SK-N-SH (cell line): ENCODE measurements at places on chromosomes 7 and 10. TPM values are rescaled to one million over a fixed set of nuclear protein-coding genes. Genes with fewer than 3 reads are reported as not detected.

Gene PRPS1L1
- polyA plus RNA-seq = not detected in 2 replicates

Gene NPTX2
- 0.41 and 1.2 TPM in 2 replicates for polyA plus RNA-seq

Gene HTR7
- polyA plus RNA-seq = 0.16 and 0.24 TPM in 2 replicates

Gene CYP3A5
- 0.25 and 0.31 TPM in 2 replicates for polyA plus RNA-seq

Gene GSTK1
- polyA plus RNA-seq = 299 and 354 TPM in 2 replicates

DNA sequence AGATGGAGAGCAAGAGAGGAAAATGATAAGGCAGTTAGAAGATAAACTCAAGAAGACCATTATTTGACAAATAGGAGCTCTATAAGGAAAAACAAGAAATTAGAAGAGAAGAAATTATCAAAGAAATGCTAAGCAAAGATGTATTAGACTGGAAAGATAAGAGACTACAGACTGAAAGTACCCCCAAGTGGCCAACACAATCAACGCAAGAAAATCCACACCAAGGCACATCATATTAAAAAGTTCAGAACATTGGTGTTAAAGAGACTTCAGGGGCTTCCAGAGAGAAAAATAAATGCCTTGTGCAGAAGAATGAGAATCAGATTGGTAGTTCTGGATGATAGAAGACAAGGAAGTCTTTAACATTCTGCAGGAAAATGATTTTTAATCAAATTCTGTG is 46.0 kb downstream of the SH2D4B start:
- H3K27me3 ChIP-seq = no peaks in the 10 kb centered on the region
- H3K27ac ChIP-seq = no peak overlapping the region
- no peaks in the 10 kb centered on the region; the same call in 1 of the 2 replicates for H3K4me1 ChIP-seq
- no peak overlapping the region for H3K4me3 ChIP-seq

DNA sequence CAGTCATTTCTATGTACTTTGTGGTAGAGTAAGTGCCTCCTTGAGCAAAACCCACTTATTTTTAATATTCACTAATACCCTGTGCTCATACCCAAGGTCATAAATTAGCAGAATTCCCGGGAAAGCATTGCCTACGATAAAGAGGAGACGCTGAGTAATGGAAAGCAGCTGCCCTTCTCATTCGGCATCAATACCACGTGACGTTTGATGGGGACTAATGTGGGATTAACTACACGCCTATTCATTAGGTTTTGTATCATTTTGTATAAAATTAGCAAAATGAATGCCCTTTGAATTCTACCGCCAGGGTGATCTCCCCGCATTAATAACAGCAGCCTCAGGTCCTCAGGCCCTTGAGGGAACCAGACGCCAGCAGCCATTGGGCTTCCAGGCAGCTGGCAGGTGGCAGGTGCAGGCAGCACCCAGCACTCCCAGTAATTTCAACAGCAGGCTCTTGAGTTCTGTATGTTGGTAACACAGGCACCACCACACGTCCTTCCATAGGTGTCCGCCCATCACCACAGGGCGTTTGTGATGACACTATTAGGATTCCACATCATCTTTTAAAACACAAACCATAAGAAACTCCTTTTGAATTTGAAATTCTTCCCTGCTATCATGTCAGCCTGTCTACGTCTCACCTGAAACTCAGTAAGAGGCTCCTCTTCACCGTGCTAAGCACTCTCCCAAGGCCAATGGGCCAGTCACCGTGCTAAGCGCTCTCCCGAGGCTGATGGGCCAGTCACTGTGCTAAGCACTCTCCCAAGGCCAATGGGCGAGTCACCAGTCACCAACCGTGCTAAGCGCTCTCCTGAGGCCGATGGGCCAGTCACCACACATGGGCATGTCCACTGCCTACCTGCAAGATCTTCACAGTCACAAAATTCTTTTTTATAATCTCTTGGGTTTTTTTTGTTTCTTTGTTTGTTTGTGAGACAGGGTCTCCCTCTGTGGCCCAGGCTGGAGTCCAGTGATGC is 509.4 kb downstream of the PTPRN2 start:
- H3K36me3 ChIP-seq = no peaks in the 10 kb centered on the region
- no peaks in the 10 kb centered on the region for H3K4me1 ChIP-seq
- no peak overlapping the region for H3K27ac ChIP-seq

DNA sequence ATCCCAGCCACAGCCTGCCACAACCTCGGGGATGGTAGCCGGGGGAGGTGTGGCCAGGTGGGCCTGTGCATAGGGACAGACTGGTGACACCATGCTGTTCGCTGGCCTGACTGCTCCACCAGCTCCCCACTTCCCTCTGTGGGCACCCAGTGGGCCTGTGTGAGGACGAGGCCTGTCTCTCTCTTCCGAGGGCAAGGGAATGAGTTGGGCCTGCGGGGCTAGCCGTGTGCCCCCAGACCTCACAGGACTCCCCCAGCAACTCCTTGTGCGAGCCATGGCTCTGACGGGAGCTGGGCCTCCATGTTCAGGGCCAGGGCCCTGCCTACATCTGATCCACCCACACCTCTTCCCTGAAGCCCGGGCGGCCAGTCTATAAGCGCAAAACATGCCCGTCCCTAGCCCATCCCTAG is 40.5 kb downstream of the PWWP2B start:
- DNase-seq = no peak
- peaks cover 9% of the 10 kb centered on the region; the same call in 1 of the 2 replicates for H3K4me1 ChIP-seq
- no peak overlapping the region for H3K4me3 ChIP-seq

DNA sequence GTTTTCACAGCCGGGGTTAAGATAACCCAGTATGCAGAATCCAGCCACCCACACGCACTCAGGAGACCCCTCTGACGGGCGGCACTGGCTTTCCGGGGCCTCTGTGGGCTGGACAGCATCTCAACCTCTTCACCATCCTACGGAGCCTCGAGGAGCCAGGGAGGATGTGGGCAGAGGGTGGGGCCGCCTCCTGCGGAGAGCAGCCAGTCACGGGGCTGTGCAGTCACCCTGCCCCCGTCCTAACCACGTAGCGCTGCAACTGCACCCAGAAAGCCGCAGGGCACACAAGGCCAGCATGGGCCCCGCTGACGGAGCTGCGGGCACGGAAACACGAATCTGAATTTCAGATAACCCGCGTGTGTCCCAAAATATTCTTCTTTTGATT is 270.3 kb downstream of the ELFN1 start:
- no peaks in the 10 kb centered on the region; the same call in 1 of the 2 replicates for H3K36me3 ChIP-seq
- no peak overlapping the region for H3K27ac ChIP-seq
- H3K4me3 ChIP-seq = no peak overlapping the region
- no peak for DNase-seq
- no peaks in the 10 kb centered on the region for H3K27me3 ChIP-seq

- H3K27ac ChIP-seq = no peak overlapping the region
- DNase-seq = no peak
- no peak overlapping the region for H3K4me3 ChIP-seq
- H3K4me1 ChIP-seq = no peaks in the 10 kb centered on the region
- no peaks in the 10 kb centered on the region for H3K27me3 ChIP-seq
These were observed 588.0 kb downstream of the CALN1 start for GRCh38 chr7:71824006-71824760.

- H3K36me3 ChIP-seq = no peaks in the 10 kb centered on the region
- DNase-seq = no peak
- no peak overlapping the region for H3K27ac ChIP-seq
- no peak overlapping the region for H3K4me3 ChIP-seq
- 0 out of 2 replicates have a peak, but pooled peaks cover 6% of the 10 kb centered on the region for H3K4me1 ChIP-seq
These were observed 9.2 kb upstream of the LRRN3 start for GRCh38 chr7:111081546-111082267.

GRCh38 chr7:103821092-103821491 is 168.4 kb downstream of the RELN start:
- DNase-seq = no peak
- no peaks in the 10 kb centered on the region for H3K4me1 ChIP-seq
- no peak overlapping the region for H3K4me3 ChIP-seq
- H3K27me3 ChIP-seq = no peaks in the 10 kb centered on the region
- no peaks in the 10 kb centered on the region for H3K36me3 ChIP-seq

DNA sequence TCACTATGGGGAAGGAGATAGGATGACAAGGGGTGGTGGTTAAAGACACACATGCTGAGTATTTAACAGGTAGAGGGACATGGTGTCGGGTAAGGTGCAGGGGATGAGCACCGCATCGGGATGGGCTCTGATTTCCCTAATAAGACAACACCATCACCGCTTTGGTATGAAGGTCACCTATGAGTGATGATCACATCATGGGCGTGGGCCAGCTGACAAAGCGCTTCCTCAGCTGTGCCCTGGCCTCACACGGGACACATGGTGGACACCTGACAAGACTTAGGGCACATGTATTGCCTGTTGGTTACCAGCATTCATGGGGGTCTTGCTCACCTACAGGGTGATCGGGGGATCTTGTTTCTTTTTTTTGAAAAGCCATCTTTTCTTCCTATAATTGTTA is 12.8 kb downstream of the C7orf57 start:
- H3K4me3 ChIP-seq = no peak overlapping the region
- H3K27me3 ChIP-seq = no peaks in the 10 kb centered on the region
- no peak overlapping the region for H3K27ac ChIP-seq
- no peaks in the 10 kb centered on the region for H3K36me3 ChIP-seq

GRCh38 chr7:37430640-37431039 is 18.0 kb downstream of the ELMO1 start:
- no peak overlapping the region for H3K27ac ChIP-seq
- H3K4me3 ChIP-seq = no peak overlapping the region
- no peak for DNase-seq
- no peaks in the 10 kb centered on the region for H3K36me3 ChIP-seq
- H3K27me3 ChIP-seq = no peaks in the 10 kb centered on the region

GRCh38 chr7:16851829-16852228 is 30.0 kb downstream of the AGR3 start:
- H3K27ac ChIP-seq = no peak overlapping the region
- no peaks in the 10 kb centered on the region for H3K36me3 ChIP-seq
- H3K27me3 ChIP-seq = peaks cover 39% of the 10 kb centered on the region; the same call in 1 of the 2 replicates
- H3K4me3 ChIP-seq = no peak overlapping the region
- DNase-seq = no peak

GRCh38 chr7:98049034-98049433 is 57.6 kb upstream of the LMTK2 start:
- H3K27ac ChIP-seq = no peak overlapping the region
- H3K27me3 ChIP-seq = peaks cover 6% of the 10 kb centered on the region; the same call in 1 of the 2 replicates
- no peaks in the 10 kb centered on the region; the same call in 1 of the 2 replicates for H3K4me1 ChIP-seq
- no peak for DNase-seq
- no peak overlapping the region for H3K4me3 ChIP-seq

DNA sequence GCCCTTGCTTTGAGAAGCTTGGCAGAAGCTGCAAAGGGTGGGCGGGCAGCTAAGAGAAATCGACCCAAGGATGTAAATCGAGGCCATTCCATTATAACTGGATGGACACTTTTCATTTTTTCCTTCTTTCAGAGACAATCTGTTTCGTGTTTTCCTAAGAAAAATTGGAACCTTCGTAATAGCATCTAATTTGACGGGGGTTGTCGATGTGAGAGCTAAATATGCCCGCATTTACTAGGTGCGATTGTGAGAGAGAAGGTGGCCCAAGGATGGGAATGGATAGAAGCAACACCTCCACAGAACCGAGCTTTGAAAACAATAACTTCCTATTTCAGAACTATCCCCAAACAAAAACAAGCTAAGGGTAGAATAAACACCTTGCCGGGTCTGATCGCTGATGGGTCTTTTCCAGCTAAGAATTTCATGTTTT is 848 bp upstream of the HOXA4 start:
- H3K27ac ChIP-seq = no peak overlapping the region
- H3K4me3 ChIP-seq = no peak overlapping the region
- DNase-seq = no peak
- peaks cover 4% of the 10 kb centered on the region; the same call in 1 of the 2 replicates for H3K4me1 ChIP-seq

DNA sequence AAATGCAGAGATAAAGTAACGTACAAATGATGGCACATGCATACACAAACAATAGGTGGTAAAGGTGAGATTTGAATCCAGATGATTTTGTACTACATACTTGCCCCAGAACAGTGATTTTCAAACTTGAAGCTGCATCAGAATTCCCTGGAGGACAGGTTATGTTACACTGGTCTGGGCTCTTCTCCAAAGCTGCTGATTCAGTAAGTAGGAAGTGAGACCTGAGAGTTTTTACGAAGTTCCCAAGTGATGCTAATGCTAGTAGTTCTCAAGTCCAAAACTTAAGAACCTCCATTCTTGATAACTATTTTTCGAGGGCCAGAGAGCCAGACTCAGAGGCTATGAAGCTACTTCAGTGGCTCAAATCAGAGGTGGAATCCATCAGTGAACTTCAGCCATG is 159.0 kb upstream of the POM121L12 start:
- no peak for DNase-seq
- no peaks in the 10 kb centered on the region for H3K4me1 ChIP-seq
- no peak overlapping the region for H3K4me3 ChIP-seq
- no peaks in the 10 kb centered on the region for H3K27me3 ChIP-seq
- no peaks in the 10 kb centered on the region for H3K36me3 ChIP-seq

DNA sequence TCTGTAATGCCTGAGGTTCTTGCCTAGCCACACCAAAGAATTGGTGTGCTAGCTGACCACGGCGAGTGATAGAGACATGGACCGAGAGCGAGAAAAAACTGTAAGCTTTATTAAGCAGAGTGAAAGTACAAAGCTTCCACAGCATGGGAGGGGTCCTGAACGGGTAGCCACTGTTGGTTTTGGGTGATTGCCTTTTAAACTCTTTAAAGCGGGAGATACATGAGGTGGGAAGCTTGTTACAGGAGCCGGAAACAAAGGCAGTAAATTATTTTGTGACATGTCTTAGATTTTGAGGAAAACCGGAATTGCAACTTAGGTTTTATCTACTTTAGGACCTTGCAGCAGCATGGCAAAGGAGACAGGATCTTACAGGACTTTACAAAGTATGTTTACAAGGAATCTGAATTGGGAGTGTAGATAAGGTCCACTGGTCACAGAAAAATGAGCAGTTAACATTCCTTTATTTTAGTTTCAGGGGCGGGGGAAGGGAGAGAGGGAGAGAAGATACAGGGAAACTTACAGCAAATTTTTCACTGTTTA is 252.7 kb upstream of the MBL2 start:
- no peaks in the 10 kb centered on the region for H3K36me3 ChIP-seq
- no peaks in the 10 kb centered on the region for H3K27me3 ChIP-seq
- peak overlapping the region; percentile 46; the same call in 1 of the 2 replicates for H3K4me3 ChIP-seq
- DNase-seq = no peak
- H3K4me1 ChIP-seq = peaks cover 5% of the 10 kb centered on the region; the same call in 1 of the 2 replicates

- no peaks in the 10 kb centered on the region for H3K27me3 ChIP-seq
- peaks cover 31% of the 10 kb centered on the region for H3K4me1 ChIP-seq
- no peak overlapping the region for H3K27ac ChIP-seq
- H3K36me3 ChIP-seq = no peaks in the 10 kb centered on the region
These were observed 59.7 kb upstream of the CCDC71L start for GRCh38 chr7:106720641-106721040.
